Activated CD4-positive, CD25-positive, alpha-beta regulatory T cell treated with anti-CD3 and anti-CD28 coated beads, Interleukin-2, amount 50 U/mL, for 24 hours (primary cell): ENCODE measurements at places on chromosomes 2 and 18.

DNA sequence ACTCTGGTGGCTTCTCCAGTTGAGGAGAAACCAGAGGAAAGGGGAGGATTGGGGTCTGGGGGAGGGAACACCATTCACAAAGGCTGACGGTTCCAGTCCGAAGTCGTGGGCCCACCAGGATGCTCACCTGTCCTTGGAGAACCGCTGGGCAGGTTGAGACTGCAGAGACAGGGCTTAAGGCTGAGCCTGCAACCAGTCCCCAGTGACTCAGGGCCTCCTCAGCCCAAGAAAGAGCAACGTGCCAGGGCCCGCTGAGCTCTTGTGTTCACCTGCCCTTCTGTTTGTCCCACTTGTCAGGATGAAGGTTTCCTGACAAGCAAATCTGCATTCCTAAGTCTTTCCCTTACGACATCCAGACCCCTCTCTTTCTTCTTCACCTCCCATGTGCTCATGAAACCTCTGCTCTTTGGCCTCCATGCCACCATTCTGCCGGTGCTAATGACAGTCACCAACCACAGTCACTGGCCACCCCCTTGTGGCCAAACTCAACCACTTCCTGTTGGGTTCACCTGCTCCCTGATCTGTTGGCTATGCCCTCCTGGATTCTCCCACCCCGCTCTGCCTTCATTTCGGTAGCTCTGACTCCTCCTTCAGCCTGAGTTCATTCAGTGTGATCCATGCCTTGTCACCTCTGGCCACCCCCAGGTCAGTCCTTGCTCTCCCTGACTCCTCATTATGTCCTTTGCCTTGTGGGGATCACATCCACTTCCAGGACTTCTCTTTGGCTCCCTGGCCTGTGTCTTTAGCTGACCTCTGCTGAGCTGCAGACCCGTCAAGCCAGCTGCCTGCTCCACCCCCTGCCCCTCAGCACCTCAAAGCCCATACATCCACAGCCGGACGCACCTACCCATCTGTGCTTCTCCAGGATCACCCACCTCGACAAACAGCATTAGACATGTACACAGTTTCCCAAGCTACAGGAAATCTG lies 17.6 kb downstream of the EMX1 start:
- no peak for ATAC-seq

- no peak for ATAC-seq
Observed at GRCh38 chr2:98469862-98470544, 25.3 kb downstream of the INPP4A start.

- ATAC-seq = peak; percentile 85
Observed at GRCh38 chr2:136238286-136239078, 120.5 kb upstream of the CXCR4 start.

- ATAC-seq = no peak
Observed at GRCh38 chr2:66587216-66587615, 152.3 kb downstream of the MEIS1 start.

- ATAC-seq = no peak
Observed at GRCh38 chr2:172580544-172580943, 24.7 kb downstream of the PDK1 start.

DNA sequence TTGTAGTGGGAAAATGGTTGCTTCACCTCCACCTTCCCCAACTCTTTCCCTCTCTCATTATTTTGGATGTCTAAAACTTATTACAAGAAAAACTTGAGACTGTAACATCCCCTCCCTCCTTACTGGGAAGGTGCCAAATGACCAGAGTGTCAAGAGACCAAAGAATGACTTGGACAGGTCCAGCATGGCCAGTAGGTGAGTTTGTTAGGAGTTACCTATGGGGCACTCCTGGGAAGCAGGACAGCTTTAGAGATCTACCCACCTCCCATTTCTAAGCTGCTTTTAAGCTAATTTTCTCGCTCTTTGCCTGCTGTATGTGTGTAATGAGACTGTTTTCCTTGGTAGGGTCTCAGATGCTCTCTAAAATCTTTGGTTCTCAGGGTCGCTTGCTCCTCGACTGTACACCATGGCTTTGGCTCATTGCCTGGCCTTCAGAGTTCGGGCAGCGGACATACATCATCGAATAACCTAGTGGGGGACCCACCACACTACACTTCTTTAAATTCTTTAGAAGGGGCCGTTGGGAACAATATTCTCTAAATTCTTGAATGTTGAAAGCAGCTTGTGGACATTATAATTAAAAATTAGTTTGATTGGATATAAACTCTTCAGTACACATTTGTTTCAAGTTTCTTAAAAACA lies 45.2 kb downstream of the SLC30A6 start:
- no peak for ATAC-seq

GRCh38 chr2:174716785-174717184 lies 47.5 kb downstream of the CHRNA1 start:
- ATAC-seq = no peak

DNA sequence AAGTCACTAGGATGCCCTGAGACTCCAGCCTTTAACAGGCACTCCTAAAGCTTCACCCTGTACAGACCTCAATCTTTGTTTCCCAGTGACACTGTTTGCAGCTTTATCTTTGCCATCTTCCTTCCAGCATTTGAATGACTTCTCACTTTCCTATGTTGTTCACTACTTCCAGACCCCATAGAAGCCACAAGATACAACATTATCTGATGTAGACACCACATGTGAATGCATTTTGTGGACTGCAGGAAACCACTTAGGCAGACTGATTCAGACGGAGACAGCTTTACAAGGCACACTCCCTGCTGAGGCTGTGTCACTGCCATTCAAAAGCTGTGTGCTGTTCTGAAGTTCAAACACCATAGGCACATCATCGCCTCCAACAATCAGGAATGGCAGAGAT lies 67.3 kb upstream of the SPATS2L start:
- no peak for ATAC-seq

GRCh38 chr2:152542995-152543481 lies 174.2 kb downstream of the PRPF40A start:
- ATAC-seq = no peak

GRCh38 chr2:138494265-138494966 lies 7.2 kb upstream of the SPOPL start:
- ATAC-seq = no peak

DNA sequence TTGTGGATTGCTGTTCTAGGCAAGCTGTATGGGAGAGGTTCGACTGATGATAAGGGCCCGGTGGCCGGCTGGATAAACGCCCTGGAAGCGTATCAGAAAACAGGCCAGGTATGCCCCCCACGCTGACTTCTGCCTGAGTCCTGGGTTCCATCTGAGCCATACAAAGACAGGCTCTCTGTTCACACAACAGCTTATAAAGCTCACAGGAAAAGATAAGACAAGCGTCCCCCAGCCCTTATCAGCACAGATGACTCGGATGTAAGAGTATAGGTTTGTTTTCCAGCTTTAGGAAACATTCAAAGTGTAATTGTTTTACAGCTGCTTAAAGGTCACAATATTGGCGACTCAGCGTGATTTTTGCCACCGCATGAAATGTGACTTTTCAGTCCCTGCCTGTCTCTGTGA lies 12.7 kb downstream of the CNDP2 start:
- no peak for ATAC-seq

GRCh38 chr2:212667751-212668316 lies 129.2 kb upstream of the ERBB4 start:
- no peak for ATAC-seq

DNA sequence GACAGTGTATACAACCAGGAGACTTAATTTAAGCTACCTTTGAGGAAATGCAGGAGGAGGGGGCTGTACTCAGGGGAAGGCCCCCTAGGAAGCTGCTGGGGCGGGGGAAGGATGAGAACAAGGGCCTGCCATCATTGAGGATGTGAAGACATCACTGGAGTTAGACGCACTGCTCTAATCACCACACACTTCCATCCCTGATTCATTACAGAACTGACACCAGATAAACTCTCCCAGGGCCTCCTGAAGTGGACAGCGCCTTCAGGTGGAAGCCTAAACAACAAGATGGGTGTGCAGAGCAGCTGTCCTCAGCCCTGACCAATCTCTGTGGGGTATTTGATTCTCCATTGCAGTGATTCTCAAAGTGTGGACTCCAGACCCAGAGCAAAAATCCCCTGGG lies 30.6 kb upstream of the SLC35G4 start:
- ATAC-seq = no peak

DNA sequence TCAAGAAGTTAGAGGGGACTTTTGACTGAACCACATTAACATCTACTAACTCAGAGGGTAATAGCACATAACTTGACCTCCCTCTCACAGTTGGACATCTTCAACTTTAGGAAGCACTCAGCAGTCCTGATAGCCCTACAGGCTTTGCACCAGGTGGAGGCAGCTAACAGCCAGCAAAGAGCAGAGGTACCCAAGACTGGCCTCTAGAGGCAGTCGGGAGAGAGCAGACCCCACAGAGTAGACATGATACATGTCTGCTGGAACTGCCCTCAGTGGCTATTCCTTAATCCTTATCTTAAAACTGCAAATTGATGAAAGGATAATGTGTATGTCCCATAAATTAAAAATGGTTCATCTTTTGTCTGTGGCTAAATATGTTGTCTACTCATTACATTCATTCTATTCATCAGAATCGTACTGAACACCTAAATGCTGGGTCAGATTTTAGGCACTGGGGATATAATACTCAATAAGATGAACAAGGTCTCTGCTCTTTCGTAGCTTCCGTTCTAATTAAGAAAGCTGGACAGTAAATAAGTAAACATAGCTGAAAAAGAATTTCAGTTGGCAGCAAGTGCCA lies 49.8 kb downstream of the CAB39 start:
- ATAC-seq = peak; percentile 83

DNA sequence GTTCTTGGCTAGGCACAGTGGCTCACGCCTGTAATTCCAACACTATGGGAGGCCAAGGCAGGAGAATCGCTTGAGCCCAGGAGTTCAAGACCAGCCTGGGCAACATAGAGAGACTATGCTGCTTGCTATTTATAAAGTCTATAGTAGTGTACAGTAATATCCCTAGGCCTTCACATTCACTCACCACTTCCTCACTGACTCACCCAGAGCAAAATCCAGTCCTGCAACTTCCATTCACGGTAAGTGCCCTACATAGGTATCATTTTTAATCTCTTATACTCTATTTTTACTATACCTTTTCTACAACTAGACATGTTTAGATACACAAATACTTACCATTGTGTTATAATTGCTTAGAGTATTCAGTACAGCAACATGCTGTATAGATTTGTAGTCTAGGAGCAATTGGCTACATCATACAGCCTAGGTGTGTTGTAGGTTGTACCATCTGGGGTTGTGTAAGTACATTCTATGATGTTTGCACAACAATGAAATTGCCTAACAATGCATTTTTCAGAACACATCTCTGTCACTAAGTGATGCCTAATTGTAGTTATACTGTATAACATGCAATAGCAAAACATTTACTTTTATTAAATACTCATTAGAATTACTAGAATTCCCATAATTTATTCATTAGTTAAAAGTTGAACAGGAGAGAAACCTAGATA lies 8.8 kb downstream of the DHX57 start:
- peak; percentile 57 for ATAC-seq

- peak; percentile 26 for ATAC-seq
Observed at GRCh38 chr2:215435280-215435869, 493 bp downstream of the FN1 start.

DNA sequence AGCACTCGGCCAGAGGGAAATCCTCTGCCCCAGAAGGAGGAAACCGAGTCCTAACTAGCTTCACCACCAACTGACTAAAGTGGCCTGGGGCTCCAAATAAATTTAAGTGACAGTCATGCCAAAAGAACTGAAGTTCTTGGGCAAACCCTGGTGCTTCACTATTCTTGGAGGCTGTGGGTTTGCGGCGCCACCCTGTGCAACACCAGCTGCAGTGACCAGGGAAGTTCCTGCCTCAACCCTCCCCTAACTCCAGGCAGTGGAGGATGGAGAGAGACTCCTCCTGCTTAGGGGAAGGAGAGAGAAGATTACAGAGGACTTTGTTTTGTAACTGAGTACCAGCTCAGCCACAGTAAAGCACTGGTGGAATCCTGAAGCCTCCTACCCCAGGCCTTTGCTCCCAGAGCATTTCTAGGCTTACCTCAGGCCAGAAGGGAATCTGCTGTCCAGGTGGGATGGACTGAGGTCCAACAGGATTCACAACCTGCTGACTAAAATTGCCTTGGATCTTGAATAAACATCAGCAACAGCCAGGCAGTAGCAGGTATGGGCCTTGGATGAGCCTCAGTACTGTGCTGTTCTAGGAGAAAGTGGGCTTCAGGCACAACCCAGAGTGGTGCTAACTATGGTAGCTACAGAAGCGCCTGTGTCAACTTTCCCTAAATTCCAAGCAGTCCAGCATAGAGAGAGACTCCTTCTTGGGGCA lies 29.4 kb upstream of the BMP10 start:
- no peak for ATAC-seq

- no peak for ATAC-seq
Observed at GRCh38 chr2:144003460-144004075, 516.4 kb downstream of the ZEB2 start.

DNA sequence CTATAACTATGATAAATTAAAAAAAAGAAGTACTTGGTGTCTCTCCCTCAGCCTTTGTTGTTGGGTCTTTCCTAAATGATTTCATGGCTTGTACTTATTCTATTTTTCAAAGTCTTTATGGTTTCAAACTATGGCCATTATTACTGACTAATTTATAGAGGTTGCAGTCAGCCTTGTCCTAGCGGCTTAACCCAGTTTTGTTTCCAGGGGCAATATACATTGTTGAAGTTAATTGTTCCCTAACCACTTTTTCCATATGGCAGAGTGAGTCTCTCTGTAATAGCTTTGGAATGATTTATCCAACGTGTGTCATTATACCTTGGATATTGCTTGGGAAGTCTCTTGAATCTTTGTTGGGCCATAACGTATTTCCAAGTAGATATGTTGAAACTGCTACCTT lies 408.8 kb downstream of the HRH4 start:
- ATAC-seq = no peak

DNA sequence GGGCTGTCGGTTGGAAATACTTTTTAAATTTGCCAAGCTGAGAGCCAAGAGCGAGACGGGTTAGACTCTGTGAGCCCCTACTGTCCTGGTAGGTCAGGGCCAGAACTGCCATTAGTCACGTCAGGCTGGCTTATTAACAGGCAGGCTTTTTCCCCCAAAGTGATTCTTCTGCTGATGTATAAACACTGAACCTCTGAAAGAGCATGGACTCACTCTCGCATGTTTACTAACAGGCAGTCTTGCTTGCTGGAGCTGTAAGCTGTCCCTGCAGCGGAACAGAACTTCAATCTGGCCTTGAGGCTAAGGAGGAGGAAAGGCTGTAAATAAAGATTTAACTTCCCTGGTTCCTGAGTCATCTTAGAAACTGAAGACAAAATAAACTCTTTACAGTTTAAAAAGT lies 288.4 kb downstream of the PIEZO2 start:
- no peak for ATAC-seq

DNA sequence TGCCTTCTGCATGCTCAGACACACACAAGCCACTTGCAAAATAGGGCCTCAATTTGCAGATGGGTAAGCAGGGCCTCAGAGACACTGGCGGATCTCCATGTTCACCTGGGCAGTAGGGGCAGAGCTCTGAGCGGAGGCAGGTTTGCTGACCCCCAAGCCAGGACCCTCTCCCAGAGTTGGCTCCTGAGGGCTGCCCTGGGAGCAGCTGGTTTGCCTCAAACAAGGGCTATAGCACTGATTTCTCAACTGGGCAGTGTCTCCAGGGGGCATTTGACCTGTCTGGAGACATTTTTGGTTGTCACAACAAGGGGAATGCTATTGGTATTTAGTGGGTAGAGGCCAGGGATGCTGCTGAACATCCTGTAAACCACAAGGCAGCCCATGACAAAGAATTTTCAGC lies 11.6 kb downstream of the GLI2 start:
- no peak for ATAC-seq
